ENCODE measurements at places on chromosomes 4 and X.

- no peak for DNase-seq
Observed at GRCh38 chr4:119149110-119149509, 13.5 kb downstream of the MYOZ2 start.

- no peak for DNase-seq
Observed at GRCh38 chr4:151690876-151691275, 69.9 kb downstream of the GATB start.

DNA sequence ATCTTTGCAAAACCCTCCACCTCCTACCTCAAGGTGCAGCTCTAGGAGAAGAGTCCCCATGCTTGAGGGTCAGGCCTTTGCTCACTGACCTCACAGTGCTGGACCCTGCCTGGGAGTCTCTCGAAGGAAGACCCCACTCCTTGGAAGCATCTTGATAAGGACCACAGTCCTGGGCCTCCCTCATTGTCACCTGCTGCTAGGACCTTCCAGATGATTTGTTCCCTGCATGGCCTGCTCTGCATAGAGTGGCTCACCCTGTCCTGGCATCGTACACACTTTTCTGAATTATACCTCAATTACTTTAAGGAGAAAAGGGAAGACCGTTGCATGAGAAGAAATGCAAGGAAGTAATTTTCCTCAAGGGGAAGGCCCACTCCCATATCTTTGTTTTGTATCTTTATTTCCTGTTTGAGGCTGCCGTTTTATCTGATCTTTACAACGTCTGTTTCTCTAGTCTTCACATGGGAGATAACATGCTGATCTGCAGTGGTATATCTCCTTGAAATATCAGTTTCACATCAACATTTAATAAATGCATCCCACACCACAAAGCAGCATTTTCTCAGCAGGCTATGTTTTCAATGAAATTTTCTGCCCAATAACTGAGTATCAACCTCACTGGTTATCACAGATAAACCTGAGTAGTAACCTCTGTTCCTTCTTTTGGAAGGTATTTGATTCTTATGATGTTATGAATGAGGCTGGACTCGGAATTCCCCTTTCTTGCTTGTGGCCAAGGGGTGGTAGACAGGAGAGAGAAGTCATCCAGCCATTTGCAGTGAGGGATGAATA is 15.0 kb upstream of the AKAP17A start:
- DNase-seq = peak; percentile 53

DNA sequence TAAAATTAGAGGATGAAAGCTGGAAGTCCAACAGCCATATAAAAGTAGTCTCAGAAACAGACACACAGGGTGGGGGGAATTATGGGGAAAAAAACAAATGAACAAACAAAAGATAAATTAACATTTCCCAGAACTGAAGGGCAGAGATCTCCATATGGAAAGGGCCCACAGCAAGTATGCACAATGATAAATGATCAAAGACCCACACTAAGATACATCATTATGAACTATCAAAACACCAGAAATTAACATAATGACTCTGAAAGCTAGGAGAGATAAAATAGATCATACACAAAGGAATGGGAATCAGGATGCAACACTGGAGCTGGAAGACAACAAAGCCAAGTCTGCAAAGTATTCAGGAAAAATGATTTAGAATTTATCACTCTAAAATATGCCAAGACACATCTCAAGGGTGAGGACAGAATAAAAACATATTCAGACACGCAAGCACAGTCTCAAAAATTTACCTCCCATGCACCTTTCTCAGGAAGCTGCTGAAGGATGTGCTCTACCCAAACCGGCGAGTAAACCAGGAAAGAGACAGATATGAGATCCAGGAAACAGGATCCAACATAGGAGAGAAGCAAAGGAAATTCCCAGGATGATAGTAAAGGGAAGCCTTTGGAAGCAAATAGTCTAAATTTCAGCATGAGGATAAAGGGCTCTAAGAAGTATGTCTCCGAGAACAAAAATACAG is 30.7 kb upstream of the KCNE5 start:
- DNase-seq = no peak

- no peak for DNase-seq
Observed at GRCh38 chr4:77065382-77065781, 10.4 kb downstream of the CCNI start.

DNA sequence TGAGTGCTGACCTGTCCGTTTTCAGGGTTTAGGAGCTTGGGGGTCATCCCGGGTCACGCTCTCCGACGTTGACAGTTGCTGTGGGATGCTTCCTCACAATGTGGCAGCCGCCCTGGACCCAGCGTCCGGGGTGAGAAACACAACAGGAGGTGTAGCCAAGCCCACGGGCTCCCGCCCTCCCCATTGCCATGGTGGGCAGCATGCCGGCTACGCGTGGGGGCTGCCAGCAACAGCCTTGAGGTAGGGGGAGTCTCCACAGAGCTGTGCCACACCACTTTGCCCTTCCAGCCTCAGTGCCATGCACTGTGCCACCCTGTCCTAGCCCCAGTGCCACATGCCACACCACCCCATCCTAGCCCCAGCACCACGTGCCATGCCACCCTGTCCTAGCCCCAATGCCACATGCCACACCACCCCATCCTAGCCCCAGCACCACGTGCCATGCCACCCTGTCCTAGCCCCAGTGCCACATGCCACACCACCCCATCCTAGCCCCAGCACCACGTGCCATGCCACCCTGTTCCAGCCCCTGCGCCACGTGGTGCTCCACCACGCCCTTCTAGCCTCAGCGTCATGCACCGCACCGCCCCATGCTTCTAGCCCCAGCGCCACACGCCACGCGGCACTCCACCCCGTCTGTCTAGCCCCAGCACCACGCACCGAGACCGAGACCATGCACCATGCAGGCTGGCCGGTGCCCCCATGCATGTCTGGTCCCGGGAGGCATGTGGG is 8.5 kb upstream of the HGFAC start:
- no peak for DNase-seq

DNA sequence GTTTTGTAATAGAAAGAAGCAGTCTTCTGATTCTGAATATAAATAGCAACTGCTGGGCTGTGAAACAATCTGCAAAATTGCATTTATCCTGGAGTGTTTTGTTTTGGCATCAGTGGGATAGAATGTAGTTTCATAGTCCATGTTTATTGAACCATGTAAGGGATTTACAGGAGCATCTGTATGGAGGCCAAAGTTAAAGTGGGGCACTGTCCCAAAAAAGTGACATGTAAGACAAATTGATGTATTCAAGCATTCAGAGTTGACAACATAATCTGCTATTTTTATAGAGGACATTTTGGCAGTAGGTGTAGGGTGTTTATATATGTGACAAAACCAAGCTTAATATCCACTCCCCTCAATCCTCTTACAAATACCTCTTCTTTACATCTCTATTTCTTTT is 200.5 kb upstream of the ANK2 start:
- DNase-seq = no peak

DNA sequence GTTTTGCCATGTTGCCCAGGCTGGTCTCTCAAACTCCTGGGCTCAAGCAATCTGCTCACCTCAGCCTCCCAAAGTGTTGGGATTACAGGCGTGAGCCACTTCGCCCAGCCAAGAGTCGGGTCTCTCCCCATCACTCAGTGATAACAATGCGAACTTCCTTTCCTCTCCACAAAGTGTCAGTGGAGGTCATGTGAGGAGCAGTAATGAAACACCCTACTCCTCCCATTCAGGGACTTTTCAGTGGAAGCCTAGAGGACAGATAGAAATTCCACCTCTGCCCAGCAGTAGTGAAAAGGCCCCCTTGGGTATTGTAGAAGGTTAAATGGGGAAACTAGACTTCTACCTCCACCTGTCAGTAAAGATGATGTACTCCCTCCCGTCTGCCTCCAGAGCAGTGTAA is 141.9 kb upstream of the STK26 start:
- DNase-seq = no peak

DNA sequence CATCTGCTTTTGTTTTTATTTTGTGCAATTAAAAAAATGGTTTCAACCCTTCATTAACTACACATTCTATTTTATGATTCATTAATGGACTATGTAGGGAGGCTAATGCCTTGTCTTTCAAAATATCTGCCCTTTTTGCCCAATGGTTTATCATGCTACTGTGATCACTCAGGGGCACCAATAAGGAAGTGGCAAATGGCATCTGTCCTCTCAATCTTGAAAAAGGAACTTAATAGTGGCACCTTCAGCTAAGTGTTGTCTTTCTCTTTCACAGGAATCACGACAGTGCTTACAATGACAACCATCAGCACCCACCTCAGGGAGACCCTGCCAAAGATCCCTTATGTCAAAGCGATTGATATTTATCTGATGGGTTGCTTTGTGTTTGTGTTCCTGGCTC is 57.1 kb downstream of the COMMD8 start:
- no peak for DNase-seq

- DNase-seq = no peak
Observed at GRCh38 chr4:32929796-32930699, 2209.9 kb downstream of the PCDH7 start.

DNA sequence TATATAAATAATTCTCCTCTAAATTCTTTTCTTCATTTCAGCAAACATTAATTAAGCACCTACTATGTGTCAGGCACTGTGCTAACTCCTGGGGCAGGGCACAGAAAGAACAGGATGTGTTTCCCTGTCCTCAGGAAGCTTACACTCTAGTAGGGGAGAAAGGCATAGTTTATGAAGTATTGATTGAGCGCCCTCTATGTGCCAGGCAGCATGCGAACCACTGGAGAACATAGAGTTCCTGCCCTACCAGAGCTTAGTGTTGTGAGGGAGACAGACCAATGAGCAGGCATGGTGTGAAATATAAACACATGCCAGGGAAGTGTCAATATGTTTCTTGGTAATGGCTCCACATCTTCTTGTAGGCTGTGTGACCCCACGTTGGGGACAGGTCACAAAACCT is 3.7 kb downstream of the ADGRG4 start:
- DNase-seq = no peak

DNA sequence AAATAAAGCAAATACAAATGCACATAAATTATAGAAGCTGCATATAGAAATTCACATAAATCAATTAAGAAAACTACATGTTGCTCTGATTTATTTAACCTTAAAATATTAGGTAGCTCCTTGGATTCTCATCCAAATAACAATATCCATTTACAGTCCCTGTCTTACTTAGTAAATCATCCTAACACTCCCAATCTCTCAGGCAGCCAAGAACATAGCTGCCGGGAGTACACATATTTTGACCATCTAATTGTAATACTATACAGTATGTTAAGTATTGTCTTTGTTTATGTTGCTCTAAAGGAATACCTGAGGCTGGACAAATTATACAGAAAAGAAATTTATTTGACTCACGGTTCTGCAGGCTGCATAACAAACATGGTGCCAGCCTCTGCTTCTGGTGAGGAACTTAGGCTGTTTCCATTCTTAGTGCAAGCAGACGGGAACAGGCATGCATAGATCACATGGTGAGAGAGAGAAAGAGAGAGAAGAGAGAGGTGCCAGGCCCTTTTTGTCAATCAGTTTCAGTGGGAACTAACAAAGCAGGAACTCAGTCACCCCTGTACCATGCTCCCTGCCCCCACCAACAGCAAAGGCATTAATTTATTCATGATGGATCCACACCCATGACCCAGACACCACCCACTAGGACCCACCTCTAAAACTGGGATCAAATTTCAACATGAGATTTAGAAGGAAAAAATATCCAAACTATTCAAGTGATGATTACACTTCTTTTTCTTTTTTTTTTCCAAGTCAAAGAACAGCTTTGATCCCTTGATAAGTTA is 614.8 kb upstream of the TECRL start:
- DNase-seq = no peak

GRCh38 chrX:130079824-130080406 is 30.4 kb downstream of the ELF4 start:
- DNase-seq = peak; percentile 57

DNA sequence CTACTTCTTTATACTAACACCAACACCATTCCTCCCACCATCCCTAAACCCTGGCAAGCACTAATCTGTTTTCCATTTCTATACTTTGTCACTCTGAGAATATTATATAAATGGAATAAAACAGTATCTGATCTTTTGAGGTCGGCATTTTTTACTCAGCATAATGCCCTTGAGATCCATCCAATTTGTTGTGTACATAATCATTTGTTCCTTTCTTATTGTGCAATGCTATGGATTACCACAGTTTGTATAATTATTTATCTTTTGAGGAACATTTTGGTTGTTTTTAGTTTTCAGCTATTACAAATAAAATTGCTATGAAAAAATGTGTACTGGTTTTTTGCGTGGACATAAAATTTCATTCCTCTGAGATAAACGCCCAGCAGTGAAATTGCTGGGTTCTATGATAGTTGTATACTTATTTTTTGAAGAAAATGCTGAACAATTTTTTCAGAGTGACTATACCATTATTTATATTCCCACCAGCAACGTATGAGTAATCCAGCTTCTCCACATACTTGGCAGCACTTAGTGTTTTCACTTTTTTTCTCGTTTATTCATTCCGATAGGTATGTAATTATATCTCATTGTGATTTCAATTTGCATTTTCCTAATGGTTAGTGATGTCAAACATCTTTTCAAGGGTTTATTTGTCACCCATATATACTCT is 154.3 kb upstream of the DCAF8L1 start:
- no peak for DNase-seq

DNA sequence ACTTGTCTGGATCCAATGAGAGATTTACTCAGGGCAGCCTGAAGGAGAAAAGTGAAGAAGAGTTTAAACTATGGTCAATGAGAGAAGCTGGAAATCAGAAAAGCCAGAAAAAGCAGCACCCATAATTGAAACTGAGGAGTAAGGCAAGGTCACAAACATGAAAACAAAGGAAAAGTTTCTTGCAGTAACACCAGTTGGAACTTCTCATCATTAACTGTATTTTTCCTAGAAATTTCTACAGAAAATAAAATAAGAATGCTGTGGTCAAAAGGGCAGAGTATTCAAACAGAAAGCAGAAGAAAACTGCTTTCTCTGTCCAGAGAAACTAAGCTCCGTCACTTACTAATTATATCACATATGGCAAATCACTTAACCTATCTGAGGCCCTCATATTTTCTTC is 102.2 kb downstream of the OR13H1 start:
- no peak for DNase-seq

DNA sequence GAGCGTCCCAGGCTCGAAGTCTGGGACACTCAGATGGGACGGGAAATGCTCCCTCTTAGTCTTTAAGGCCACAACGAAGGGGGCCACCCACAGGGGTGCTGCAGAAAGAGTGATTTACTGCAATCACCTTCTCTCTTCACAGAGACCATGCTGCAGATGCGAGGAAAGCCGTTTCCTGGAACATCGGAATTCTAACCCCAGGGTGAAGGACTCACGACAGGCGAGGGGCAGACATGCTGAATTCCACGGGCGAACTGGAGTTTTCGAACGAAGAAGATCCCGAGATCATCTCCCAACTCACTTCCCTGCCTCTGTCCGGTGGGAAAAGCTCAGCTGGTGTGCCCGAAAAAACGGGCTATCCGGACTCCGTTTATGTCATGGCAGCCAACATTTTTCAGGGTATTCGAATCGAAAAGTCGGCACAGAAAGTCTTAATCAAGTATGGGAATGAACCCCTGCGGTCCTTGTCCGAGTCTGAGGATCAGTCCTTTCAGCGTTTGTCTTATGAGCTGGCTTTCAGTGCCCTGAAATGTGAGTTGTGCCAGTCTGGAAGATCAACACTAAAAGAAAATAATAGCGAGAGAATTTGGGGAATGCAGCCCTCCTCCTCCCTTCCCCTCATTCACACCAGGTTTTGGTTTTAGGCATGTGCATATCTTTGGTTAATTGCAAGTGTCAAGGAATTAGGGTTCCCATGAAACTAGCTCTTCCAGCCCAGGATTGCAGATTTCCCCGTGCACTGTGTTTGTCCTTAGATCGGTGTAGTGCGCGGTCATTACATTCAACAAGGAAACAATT is 905 bp downstream of the NSUN7 start:
- no peak for DNase-seq
